Activated T-helper 2 cell treated with anti-CD3 and anti-CD28 coated beads, Interferon-gamma antibody, Interleukin-2, Interleukin-4, amounts not matched to agents 10 μg/mL and 5 μg/mL and 100 μg/mL, durations not matched to agents 14 hours and 24 hours and 36 hours (primary cell): ENCODE measurements at places on chromosomes 1 and 21.
A peak's percentile ranks its signal among the peaks of the same experiment; 100 is the strongest.

DNA sequence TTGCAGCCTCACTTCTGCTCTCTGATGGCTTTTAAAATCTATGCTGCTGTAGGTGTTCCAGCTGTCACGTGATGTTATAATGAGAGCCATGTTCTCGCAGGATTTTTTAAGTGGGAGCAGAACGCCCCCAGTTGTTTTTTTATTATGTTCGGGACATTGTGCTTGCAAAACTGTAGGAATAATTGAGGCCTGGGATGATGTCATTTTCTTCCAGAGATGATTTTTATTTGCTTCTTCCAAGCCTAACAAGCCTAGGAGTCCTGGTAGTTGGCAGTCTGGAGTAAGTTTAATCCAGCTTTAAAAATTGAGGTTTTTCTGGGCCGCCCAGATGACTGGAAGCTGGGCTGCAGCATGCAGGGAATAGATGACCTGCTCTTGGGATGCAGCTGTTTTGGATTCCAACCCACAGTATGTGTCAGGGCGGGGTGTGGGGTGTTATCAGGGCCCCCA lies 34.6 kb upstream of the CHIT1 start:
- no peak for DNase-seq

DNA sequence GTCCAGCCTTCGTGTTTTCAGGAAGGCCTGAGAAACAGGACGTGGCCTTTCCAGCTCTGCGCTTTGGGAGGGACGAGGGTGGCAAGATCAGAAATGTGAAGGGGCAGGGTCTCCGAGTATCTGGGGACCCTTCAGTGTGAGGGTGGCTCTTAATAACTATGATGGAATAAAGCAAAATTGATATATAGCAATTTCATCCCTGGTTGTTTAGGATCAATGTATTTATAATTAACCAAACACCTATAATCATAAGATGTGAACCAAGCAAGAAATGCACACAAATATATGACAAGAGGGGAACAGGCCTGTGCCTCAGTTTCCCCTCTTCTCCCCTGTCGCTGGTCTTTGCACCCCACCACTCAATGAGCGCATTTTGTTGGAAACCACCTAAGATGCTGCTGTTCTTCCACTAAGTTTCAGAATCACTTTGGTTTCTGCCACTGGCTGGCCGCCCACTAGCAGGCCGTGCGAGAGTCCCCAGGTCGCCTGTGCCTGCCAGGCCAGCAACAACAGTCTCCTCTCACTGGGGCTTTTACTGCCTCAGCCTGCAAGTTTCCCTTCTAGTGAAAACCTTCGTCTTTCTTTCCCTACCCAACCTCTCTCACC lies 36.6 kb downstream of the UBASH3A start:
- no peak for DNase-seq

DNA sequence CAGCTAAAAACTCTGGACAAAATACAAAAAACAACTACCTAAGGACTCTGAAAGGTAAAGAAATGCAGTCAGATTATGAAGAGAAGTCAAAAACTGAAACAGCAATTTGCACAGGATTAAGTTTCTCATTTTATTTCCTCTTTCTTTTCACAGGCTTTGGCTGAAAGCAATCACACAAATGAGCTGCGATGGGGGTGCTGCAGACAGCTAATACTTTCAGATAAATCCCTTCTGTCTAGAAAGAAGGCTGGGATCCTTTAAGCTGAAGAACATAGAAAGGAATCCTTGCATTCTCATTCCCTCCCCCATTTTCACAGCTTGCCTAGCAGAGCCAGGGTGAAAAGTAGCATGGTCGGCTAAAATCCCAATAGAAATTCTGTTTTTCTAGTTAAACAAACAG lies 32.0 kb upstream of the PRDX6 start:
- DNase-seq = no peak

DNA sequence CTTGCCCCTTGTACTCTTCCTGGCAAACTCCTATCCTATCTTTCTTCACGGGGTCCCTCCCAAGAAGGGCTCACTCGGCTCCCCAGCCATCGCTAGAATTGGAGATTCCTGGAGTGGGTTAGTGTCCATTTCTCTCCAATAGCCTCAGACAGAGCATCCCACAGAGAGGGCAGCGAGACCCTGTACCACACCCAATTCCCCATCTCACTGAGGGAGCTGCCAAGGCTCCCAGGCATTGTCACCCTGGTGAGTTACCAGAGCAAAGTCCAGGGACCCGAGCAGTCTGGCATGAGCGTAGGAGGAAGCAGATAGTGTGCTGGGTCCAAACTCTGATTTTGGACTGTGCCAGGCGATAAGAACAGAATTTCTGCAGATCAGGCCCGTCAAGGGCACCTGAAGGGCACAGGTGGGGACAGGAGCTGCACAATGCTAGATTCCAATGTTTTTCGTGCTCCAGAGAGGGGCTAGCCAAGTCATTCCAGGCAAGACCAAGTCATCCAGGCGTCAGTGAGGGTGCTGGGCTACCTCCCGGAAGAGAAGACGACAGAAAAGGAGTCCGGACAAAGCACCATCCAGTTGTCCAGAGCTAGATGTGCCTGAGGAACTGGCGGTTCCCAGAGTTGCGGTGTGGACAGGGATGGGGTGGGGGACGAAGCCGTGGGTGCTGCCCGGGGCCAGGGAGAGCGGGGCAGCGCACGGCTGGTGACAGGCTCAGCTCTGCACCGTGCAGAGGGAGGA lies 15.3 kb downstream of the AKR7A3 start:
- DNase-seq = no peak

- no peak for DNase-seq
Observed at GRCh38 chr1:36417931-36418330, 20.2 kb upstream of the LSM10 start.

DNA sequence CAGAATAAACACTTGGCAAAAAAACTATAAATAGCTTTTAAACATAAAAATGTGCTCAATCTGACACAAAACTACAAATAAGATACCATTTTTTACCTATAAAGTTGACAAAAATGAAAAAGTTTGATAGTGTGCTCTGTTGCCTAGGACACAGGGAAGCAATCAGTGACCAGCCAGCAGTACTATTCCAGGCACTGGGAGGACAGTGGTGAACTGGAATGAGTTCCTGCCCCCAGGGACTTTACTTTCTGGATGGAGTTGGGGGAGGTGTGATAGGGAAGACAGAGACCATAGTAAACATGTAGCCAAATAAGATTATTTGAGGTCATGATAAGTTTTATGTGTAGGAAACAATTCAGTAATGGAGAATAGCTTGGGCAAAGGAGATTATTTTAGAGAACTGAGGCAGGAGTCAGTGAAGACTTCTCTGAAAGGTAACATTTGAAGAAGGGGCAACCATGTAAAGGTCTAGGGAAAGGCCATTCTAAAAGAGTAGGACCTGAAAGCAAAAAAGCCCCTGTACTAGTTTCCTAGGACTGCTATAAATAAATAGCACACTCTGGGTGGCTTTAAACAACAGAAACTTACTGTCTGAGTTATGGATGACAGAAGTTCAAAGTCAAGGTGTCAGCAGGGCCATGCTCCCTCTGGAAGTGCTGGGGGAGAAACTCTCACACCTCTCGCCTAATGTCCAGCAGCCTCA lies 42.0 kb downstream of the EEIG2 start:
- no peak for DNase-seq

GRCh38 chr21:39422527-39423241 lies 22.9 kb downstream of the LCA5L start:
- no peak for DNase-seq

GRCh38 chr1:154326546-154327465 lies 1.5 kb downstream of the ATP8B2 start:
- DNase-seq = no peak

DNA sequence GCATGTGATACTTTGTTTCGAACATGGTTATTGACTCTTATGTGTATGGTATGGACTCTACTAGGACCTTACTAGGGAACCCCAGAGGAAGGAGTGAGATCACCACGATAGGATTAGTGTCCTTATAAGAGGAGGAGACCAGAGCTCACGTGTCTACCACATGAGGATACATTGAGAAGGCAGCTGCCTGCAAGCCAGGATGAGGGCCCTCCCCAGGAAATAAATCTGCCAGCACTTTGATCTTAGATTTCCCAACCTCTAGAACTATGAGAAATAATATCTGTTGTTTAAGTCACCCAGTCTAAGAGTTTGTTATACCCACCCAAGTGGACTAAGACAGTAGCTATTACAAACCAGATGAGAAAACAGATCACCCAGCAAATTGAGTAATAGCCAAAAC lies 559.3 kb upstream of the USP24 start:
- DNase-seq = no peak

DNA sequence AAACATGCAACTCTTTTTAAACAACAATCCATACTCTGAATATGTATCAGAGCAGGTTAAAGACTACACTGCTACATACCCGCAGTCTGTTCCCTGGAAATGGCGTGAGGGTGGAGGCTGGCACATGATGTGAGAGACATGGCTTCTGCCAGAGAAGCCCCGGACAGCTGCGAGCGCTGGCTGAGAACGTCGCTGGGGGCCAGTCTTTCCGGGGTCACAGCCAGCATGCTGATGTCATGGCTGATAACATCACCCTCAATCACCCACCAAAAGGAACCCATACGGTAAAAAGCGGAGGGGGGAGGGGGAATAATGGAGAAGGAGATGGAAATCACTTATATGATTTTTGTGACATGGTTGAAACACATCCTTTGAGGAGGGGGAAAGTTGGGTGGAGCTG lies 29.1 kb downstream of the C1orf198 start:
- no peak for DNase-seq

GRCh38 chr1:24865168-24865567 lies 64.9 kb downstream of the RUNX3 start:
- no peak for DNase-seq

DNA sequence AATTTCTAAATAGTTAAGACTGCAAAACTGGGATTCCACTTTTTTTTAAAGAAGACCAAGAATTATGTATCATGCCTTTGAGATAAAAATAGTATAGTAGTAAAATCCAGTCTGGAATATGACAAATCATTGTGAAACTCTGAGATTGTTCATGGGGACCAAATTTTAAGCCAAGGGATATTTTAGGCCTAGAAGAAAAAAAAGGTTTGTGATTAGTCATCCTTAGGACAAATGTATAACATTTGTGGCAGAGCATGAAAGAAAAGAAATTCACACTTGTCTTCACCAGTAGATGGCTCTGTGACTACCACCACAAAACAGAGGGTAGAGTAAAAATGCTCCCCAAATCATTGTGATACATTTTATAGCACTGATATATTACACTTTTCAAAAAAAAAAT lies 226.1 kb downstream of the KCTD3 start:
- no peak for DNase-seq

DNA sequence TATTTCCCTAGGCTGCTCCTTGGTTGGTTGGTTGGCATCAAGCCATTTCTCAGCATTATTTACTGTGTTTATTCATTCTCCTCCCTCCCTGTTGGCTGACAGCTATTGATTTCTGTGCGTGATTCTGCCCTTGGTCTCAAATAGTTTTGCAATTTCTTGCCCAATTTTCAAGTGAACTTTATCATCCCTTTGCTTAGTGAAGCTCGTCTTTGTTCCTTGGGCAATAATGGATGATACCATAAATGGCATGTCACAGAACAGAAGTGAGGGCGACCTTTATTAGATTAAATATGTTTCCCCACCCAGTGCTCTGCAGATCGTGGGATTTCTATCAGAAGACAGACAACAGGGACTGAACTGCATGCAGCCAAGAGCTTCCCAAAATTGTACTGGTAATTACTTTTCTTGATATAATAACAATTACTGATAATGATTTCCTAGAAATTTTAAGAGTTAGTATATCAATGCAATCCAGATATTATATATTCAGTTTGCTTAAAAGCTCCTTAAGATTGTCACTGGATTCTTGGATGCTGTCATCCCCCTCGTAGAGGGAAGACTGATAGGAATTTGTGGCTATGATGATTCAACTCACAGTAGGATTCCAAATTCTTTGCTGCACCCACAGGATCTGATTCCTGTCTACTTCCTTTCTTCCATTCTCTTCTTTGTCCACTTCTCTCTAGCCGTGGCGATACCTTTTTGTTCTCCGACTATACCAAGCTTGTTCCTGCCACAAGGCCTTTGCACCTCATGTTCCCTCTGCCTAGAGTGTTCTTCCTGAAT lies 122.1 kb upstream of the KAZN start:
- DNase-seq = no peak

DNA sequence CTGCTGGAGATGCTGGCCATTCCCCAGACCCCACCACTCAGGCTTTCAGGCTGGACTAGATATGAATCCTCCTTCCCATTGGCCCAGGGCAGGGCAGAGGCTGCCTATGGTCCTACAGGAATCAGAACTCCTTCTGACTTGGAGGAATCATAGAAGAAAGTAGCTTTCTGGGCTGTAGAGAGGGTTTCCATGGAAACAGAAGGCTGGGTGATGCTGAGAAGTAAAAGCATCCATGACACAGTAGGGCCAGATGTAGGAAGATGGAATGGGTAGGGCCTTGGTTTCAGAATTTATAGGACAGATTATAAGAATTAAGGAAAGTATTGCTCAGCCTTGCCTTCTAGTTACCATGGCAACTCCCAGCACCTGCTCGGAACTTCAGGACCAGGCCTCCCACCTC lies 9.0 kb downstream of the NT5C1A start:
- no peak for DNase-seq

GRCh38 chr1:74010206-74010605 lies 187.8 kb downstream of the LRRIQ3 start:
- DNase-seq = peak; percentile 8

GRCh38 chr1:97120806-97121205 lies 399.2 kb downstream of the PTBP2 start:
- DNase-seq = no peak

DNA sequence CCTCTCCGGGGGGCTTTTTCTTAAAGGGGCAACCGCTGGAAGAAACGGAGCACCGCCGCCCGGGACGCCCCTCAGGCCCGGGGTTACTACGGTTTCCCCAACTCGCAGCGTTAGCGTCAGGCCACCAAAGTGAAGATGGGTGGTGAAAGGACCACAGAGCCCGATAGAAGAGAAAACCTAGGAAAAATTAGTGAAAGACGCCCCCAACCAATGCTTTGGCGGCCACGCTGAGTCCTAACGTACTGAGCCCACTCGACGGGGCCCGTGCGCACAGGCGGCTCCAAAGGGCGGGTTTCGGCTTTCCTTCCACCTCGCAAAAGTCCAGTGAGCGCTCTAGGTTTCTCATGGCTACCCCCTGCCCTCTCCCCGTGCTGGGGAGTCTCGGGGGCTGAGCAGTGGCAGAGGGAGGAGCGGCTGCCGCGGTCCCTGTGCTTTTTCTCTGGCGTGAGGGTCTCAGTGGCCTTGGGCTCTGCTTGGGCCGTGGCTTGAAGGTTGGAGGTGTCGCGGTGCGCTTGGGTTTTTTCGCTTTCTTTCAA lies 12.2 kb upstream of the SPEN start:
- no peak for DNase-seq

GRCh38 chr1:226568975-226569741 lies 20.6 kb downstream of the STUM start:
- no peak for DNase-seq

DNA sequence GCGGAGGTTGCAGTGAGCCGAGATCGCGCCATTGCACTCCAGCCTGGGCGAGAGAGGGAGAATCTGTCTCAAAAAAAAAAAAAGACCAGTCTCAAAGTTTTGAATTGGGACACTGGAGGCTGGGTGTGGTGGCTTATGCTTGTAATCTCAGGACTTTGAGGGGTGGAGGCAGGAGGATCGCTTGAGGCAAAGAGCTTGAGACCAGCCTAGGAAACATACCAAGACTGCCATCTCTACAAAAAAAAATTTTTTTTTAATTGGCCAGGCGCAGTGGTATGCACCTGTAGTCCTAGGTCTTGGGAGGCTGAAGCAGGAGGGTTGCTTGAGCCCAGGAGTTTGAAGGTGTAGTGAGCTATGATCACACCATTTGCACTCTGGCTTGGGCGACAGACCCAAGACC lies 3.9 kb downstream of the ZBTB8B start:
- no peak for DNase-seq
